ENCODE measurements at places on chromosomes 4 and X.

DNA sequence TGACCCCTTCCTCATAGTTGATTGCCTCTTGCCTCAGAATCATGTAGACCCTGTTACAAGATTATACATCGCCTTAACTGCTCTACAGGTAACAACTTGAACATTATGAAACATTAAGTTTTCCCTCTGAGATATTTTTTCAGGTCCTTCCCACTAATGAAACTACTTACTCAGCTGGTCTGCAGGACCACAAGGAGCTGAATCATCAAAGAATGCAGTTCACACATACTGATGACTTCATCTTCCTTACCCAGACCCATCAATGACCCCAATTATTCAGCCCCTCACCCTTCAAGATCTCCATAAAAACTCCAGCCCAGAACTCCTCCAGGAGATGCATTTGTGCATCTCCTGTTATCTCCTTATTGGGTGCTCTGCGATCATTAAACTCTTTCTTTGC lies 720.9 kb downstream of the RAPGEF2 start:
- DNase-seq: no peak

GRCh38 chr4:158818560-158819140 lies 49.8 kb downstream of the FNIP2 start:
- DNase-seq: no peak

- no peak for DNase-seq
Measured at GRCh38 chr4:65367306-65367705, 303.0 kb downstream of the EPHA5 start.

GRCh38 chrX:103214870-103215424 lies at the start of gene BEX4:
Gene BEX4, plus strand, starts transcription at chrX:103215108. Its CDS starts 1,046 bp downstream, at chrX:103216154.
- DNase-seq: peak; percentile 77

DNA sequence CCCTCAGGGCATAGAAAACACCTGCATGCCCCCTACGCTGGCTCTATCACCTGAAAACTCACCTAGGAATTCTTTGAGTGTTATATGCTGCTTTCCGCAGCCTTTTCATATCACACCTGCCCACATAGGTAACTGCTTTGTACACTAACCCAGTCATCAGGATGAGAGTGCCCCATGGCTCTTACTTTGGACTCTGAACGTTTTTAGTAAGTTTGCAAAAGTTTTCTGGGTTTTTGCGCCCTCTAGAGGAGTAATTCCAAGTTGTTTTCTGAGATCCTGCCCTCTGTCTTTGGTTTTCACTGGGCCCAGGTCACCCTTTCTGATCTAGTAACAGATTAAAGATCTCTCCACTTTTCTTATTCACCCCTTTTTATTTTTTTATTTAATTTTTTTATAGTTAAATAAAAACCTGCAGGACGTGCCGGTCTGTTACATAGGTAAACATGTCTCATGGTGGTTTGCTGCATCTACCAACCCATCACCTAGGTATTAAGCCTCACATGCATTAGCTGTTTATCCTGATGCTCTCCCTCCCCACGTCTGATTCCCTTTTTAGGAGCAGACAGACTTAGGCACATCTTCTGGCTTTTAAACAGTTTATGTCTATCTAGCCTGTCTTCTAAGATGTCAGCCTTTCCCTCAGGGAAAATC lies 139.2 kb downstream of the NWD2 start:
- no peak for DNase-seq

DNA sequence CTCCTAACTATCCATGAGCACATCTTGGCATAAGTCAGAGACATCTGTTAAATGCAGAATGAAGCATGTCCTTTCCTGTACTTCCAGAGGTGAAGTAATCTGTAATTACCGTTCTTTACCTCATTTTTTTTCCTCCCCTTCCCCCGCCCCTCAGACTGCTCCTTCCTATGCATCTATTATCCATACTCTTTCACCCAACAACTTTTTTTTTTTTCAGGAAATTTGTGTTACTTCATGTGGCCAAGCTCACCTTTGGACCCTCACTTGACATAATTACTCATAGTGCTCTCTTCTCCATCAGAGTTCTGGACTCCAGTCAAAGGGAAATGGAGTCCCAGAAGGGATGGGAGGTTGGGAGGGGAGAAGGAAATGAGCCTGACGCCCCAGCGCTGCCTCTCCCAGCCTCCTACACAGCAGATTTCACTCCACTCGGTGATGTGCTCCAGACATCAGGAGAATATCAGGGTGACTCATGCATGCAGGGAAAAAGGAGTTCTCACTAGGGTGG lies 568.8 kb downstream of the STIM2 start:
- no peak for DNase-seq

DNA sequence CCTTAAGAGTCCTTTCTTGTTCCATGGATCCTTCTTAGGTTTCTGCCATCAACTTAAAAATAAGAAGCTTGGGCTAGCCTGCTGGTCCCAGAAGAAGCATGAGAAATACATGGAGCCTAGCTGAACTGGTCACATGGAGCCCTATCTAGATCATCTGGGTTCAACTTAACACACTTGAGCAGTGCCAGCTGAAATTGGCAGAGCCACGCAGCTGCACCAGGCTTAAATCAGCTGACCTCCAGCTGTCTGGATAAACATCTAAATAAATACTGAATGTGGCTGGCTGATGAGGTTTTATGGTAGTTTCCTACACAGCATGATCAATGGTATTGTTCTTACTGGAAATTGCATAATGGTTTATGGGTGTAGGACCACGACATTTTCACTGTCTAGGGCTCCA lies 598.4 kb upstream of the FAM241A start:
- DNase-seq: no peak

- no peak for DNase-seq
Measured at GRCh38 chrX:3346501-3347259, at the start of gene MXRA5. Gene MXRA5, minus strand, starts transcription at chrX:3346652. Its CDS starts 2,819 bp downstream, at chrX:3343833.

GRCh38 chrX:44040406-44040805 lies 67.2 kb upstream of the NDP start:
- DNase-seq: no peak

DNA sequence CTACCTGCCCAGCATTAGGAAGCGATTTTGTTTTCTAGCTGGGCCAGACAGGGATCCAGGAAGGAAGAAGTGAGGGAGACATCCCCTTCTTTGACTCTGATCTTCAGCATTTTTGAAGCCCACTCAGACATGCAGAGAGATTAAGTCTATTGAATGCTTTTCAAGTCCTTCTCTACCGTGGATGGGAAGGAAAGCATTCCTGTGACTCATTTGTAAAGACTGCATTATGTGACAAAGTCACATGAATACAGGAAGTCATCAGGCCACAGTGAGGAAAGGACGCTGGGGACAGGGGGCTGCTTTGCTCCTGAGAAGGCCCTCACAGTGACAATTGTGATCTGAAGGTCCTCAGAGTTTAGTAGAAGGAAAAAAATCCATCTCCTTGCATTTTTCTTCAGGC lies 67.4 kb upstream of the GBA3 start:
- DNase-seq: no peak

GRCh38 chr4:121599049-121599448 lies 97.7 kb downstream of the ANXA5 start:
- DNase-seq: no peak

DNA sequence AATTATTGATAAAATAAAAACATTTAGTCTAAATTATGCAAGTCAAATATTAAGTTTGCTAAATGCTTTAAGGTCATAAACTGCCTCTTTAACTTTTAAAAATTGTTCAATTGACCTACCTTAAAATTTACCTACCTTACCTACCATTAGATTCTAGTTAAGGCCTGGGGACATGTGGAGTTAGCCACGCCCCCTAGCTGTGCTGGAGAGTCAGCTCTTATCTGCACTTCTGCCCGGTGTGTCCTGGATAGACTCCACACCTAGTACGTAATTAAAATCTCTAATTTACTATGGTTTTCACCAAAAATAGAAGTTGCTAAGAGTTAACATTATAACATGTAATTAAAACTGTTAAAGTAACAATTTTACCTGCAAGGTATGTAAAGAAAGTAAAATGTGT lies 22.7 kb downstream of the TENM3 start:
- no peak for DNase-seq

DNA sequence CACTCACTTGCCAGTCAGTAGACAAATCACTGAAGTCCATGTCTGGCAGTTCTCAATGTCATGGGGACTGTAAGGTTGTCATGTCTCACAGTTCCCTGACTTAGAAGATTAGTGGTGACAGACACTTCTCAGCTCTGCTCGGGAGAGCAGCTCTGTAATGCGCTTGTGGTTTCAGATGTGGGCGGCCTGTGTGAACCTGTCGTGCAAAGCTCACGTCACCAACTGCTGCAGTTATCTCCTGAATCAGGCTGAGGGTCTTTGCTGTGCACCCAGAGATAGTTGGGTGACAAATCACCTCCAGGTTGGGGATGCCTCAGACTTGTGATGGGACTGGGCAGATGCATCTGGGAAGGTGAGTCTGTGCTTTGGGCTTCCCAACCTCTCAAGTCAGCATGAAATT lies at the start of gene IL9R:
Gene IL9R (plus strand): TSS at position 261 of the 400 bp plus-strand sequence. CDS start 64 bp downstream, at position 325.
- no peak for DNase-seq

DNA sequence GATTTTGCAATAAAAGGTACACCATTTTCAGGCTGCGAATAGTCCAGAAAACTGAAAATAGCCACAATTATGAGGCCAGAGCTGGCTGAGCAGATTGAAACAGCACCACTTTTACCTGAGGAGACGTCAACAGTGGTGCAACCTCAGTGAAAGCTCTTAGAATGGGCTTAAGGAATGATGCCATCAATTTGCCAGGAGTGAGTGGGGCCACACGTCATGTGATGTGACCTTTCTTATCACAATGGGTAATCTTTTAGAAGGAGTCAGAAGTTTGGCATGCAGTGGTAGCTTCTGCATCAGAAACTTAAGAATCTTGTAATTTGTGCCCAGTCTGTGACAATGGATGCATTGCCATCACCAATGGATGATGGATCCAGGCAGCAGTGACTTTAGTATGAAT lies 27.6 kb downstream of the ZNF81 start:
- no peak for DNase-seq

GRCh38 chrX:153493085-153493484 lies 1.7 kb upstream of the BGN start:
- no peak for DNase-seq

- DNase-seq: no peak
Measured at GRCh38 chr4:54499308-54500074, 158.3 kb upstream of the KIT start.

DNA sequence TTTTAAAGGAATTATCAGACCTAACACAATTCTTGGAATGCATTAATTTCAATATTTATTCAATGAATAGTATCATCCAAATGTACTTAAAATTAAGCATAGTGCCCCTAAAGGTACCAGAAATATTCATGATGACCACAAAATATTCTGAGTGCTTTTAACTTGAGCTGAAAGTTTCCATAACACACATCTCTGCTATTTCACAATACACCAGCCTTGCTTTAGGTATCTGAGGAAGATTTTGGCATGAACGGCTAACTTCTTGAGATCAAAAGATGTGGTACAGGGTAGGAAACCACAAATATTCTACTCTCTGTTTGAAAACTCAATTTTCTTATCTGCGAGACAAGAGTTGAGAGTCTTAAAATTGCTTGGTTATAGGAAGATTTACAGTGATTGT lies 538.3 kb upstream of the PCDH7 start:
- no peak for DNase-seq

DNA sequence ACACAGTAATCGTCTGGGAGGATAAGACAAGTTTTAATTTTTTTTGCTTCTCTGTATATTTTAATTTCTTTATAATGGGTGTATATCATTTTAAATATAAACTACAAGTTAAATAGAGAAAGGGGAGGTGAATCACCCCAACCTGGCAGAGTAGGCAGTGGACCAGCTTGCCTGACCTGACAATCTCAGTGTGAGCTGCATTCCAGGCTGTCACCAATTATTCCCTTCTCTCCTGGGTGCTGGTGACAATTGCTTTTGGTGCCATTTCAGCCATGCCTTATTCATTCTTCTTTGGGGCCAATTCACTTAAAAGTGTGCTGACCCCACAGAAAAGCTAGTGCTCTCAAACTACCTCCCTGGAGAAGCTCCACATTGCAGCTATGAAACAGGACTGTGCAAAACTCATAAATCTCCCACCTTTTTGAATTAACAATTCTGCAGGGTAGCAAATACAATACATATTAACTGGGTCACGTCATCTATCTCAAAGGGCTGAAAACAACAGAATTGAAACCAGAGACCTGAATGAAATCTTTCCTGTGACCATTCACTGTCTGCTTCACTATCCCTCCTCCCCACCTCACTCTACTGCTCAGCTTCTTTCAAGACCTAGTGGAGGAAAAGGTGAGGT lies 359.0 kb downstream of the HS3ST1 start:
- DNase-seq: no peak

DNA sequence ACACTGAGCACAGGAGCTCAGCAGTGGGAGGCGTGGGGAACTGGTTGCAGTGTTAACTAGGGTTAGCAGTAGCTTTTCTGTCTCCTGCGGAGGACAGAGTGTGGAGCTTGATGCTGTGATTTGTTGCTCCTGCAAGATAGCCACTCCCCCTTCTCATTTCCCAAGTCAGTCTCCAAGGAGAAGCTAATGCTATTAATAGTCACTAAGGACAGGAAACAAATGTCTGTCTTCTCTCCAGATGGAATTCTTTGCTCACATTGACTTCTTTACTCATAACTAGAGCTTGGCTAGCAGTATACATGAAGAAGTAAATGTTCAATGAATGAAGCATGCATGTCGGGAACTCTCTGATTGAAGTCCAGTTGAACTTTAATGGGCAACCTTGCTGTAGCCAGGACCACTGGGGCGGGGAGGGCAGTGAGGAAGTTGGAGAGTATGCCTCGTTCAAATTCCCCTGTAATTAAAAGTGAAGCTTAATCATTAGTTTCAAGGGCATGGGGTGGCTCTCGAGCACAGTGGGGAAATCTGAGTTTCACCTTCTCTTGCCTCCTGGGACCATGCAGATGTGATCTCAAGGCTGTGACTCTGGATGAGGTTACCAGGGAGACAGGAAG lies 156.6 kb upstream of the SCML1 start:
- DNase-seq: no peak

- no peak for DNase-seq
Measured at GRCh38 chrX:48720577-48721250, 24.2 kb downstream of the SUV39H1 start.

GRCh38 chr4:95572304-95572991 lies 23.7 kb upstream of the UNC5C start:
- DNase-seq: no peak

DNA sequence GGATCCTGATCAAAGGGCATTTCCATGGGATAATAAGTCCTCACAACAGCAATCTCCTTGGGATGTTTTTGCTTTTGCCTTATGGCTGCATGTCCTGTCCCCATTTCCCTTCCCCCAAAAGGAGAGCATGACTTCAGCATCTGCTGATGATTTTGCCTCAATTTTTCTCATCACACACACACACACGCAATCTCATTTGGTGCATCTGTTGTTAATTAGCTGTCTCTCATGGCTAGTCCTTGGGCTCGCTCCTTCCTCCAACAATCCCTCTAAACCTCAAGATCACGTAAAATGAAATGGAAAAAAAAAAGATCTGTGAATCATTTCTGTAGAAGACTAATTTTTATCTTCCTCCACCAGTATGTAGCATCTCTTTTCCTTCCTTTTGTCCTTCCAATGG lies 153.6 kb downstream of the RBMX2 start:
- no peak for DNase-seq

GRCh38 chr4:150402871-150403272 lies 179.1 kb upstream of the MAB21L2 start:
- peak; percentile 77 for DNase-seq

DNA sequence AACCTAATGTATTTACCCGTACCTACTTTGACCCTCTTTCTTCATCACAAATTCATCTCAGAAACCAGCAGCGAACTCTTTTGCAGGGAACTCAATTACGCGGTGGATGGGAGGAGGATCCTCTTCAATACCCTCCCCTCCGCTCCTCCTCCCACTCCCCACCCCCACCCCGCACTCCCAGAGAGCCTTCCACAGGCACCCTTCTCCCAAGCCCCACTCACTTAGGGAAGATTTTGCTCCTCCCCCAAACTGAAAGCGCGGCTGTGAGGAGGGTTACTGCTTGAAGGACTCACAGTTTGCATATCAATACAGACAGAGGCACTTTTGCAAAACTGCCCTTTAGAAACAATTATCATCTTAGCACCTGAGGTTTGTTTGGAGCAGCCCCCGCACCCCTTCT lies 960 bp upstream of the IL1RAPL1 start:
- DNase-seq: no peak
